ENCODE measurements at places on chromosomes 16 and 17.

DNA sequence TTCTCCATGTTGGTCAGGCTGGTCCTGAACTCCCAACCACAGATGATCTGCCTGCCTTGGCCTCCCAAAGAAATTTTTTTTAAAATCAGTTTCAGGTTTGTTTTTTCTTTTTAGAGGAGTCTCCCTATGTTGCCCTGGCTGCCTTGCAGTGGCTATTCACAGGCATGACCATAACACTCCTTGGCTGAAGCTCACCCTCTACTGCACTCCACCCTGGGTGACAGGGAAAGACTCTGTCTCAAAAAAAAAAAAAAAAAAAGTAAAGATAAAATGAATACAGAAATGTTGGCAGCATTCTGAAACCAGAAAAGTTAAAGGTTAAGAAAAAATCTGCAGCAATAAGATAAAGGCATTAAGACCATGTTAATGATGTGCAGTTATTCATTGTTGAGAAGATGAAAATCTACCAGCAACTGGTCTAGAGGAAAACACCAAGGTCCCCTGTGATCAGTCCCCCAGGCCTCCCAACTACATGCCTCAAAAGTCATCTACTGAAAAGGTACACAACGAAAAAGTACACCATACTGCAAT is 15.1 kb downstream of the YWHAE start:
- no peak for DNase-seq

DNA sequence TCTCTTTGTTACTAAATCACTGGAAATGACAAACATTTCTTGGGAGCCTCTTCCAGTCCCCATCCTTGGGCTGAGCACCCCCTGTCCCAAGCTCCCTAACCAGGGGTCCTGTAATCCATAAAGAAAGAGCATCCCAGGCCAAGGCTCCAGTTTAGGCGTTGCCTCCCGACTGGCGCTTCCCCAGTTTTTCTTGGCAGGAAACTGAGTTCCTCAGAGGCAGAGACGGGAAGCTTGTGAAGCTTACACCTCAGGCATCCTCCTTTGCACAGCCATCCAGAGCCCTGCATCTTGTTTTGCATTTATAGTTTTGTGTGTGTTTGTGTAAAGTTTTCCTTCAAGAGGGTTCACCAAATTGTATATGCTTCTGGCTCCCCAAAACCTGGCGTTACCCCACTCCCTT is 7.1 kb downstream of the COPZ2 start:
- DNase-seq: no peak

GRCh38 chr17:36523113-36523512 is 11.6 kb downstream of the MYO19 start:
- DNase-seq: no peak

DNA sequence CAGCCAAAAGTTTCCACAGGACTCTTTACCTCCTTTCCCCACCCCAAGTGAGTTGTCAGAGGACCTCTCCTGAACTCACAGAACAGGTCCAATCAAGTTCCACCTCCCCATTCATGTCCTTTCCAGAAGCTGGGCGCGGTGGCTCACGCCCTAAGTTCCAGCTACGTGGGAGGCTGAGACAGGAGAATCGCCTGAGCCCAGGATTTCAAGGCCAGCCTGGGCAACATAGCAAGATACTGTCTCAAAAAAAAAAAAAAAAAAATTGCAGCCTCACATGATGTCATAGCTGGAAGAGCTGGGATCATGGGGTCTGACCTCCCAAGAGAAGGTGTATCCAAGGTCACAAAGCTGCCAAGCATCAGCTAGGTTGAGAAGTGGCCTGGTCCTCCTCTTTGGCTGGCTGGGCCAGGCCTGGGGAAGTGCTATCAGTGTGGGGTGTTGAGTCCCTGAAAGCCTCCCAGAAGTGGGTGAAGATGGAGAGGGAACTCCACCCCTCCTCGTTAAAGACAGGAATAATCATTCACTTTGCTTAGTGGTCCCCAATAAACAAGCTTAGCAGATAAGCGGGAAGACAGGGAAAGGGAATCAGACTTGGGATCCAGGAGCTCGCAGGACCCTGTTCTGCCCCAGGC is 5.5 kb upstream of the MNT start:
- DNase-seq: no peak

DNA sequence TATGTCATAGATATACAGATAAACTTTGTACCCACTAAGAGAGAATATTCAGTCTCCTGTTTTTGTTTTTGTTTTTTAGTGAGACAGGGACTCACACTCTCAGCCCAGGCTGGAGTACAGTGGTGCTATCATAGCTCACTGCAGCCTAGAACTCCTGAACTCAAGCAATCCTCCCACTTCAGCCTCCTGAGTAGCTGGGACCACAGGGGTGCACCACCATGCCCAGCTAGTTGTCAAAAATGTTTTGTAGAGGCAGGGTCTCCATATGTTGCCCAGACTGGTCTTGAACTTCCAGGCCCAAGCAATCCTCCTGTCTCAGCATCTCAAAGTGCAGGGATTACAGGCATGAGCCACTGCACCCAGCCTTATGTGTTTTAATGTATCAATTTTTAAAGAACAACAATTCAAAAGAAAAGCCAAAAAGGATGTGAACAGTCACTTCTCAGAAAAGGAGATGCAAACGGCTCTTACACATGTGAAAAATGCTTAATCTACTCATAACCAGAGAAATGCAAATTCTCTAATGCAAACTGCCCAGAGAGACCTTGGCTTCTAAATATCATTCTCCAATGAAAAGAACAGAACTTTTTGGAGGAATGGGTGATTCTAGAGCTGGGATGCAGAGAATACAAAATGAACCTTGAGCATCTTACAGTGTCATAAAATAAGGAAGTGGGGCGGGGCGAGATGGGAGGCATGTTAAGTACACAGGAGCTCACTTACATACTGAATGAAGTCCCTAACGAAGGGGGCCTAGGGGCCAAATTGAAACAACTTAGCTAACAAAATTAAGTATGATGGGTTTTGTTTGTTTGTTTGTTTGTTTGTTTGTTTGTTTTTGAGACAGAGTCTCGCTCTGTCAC is 7.3 kb upstream of the CMTM3 start:
- DNase-seq: no peak

- no peak for DNase-seq
These were observed 60.5 kb upstream of the CLEC3A start for GRCh38 chr16:77961814-77962213.

- no peak for DNase-seq
These were observed 12.0 kb downstream of the LRRC37B start for GRCh38 chr17:32019228-32019627.

DNA sequence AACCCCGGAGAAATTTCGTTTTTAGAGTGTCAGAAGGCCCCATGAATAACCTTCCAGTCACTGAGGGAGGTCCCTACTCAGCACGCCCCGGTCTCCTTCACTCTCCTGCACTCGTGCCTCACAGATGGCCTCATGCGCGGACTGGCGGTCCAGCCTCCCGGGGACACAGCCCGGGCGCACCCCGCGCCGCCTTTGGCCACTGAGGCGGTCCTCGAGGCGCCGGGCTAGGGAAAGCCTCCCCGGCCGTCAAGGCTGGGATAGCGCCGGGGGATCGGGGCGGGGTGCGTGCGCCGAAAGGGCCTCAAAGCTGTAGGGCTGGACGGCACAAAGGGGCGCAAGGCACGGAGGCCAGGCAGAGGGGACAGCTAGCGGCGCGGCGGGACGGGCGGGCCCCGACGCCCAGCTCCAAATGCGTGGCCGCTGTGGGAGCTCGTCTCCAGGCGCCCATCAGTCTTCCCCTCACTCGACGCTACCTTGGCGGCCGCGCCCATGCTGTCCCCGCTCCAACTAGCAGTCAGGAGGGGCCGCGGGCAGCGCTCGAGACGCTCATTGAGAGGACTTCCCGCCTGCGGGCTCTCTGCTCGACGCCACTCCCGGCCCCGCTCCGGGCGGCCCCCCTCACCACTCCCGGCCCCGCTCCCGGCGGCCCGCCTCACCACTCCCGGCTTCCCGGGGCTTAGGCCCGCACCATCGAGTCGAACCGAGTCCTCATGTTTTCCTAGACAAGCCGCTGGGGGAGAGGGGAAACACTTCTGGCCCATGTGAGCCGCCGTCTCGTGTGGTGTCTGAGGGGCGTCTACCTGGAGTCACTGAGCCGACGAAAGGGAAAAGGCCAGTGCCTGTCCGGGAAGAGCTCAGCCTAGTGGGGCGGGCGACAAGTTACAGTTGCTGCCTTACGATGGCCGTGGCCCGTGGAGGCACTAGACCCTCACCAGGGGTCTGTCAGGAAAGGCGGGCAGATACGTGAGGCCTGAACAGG is at the start of gene USP6:
USP6 (plus strand) TSS at position 360 of the 979 bp plus-strand sequence. CDS start 14,336 bp downstream, outside the sequence.
- DNase-seq: no peak

DNA sequence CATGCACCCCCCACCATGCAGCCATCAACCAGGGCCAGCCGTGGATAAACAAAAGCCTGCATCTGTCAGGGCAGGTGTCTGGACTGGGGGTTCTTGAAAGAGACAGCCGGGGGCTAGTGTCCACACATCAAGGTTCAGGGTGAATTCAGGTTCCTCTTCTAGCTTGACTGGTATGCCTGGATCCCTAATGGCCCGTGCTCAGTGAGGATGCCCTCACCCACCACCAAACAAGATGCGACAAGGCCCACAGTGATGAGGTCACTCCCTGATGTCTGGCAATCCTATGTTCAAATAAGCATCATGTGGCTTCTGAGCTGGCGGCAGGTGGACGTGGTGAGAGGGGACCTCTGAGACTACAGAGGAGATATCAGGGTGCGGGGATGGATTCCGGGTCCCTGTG is 64.6 kb downstream of the GOSR1 start:
- no peak for DNase-seq

GRCh38 chr16:82017911-82018568 is 6.8 kb upstream of the SDR42E1 start:
- no peak for DNase-seq
